ENCODE measurements at places on chromosomes 1 and 21. TPM values are rescaled to one million over a fixed set of nuclear protein-coding genes. Genes with fewer than 3 reads are reported as not detected.

LINGO4 gene
- not detected for polyA plus RNA-seq

GBP1 gene
- 9.8 TPM for polyA plus RNA-seq

- DNase-seq = no peak
- H3K36me3 ChIP-seq = no peaks in the 10 kb centered on the region
- H3K4me3 ChIP-seq = no peak overlapping the region
- no peak overlapping the region for H3K27ac ChIP-seq
- peaks cover 14% of the 10 kb centered on the region for H3K27me3 ChIP-seq
These were observed 161.3 kb downstream of the TSEN15 start for GRCh38 chr1:184212649-184213314.

ANGPTL3 gene
- polyA plus RNA-seq = not detected

HSPA6 gene
- polyA plus RNA-seq = 0.10 TPM

GRCh38 chr1:152397474-152397873 lies 16.6 kb downstream of the CRNN start:
- no peak for DNase-seq
- no peaks in the 10 kb centered on the region for H3K4me1 ChIP-seq
- H3K4me3 ChIP-seq = no peak overlapping the region
- no peaks in the 10 kb centered on the region for H3K27me3 ChIP-seq

DNA sequence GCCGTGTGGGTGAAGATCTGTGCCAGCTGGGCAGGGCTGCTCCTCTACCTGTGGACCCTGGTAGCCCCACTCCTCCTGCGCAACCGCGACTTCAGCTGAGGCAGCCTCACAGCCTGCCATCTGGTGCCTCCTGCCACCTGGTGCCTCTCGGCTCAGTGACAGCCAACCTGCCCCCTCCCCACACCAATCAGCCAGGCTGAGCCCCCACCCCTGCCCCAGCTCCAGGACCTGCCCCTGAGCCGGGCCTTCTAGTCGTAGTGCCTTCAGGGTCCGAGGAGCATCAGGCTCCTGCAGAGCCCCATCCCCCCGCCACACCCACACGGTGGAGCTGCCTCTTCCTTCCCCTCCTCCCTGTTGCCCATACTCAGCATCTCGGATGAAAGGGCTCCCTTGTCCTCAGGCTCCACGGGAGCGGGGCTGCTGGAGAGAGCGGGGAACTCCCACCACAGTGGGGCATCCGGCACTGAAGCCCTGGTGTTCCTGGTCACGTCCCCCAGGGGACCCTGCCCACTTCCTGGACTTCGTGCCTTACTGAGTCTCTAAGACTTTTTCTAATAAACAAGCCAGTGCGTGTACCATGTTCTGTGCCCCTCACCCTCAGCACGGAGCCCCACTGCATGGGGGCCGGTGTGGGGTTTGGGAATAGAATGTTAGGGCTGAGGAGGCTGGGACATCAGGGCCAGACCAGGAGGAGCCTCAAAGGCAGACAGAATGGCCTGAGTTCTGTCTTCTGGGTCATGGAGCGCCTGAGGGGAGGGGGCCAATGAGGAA lies 21.3 kb downstream of the SERINC2 start:
- no peaks in the 10 kb centered on the region for H3K4me1 ChIP-seq
- H3K36me3 ChIP-seq = no peaks in the 10 kb centered on the region
- H3K4me3 ChIP-seq = no peak overlapping the region
- H3K27ac ChIP-seq = no peak overlapping the region
- H3K27me3 ChIP-seq = no peaks in the 10 kb centered on the region

GRCh38 chr1:200526709-200527612 lies 93.6 kb downstream of the KIF14 start:
- no peaks in the 10 kb centered on the region for H3K36me3 ChIP-seq
- no peak overlapping the region for H3K4me3 ChIP-seq
- no peaks in the 10 kb centered on the region for H3K4me1 ChIP-seq
- no peaks in the 10 kb centered on the region for H3K27me3 ChIP-seq
- no peak for DNase-seq

Data from endothelial cell of umbilical vein (primary cell).